ENCODE measurements at places on chromosomes 16 and 17.

DNA sequence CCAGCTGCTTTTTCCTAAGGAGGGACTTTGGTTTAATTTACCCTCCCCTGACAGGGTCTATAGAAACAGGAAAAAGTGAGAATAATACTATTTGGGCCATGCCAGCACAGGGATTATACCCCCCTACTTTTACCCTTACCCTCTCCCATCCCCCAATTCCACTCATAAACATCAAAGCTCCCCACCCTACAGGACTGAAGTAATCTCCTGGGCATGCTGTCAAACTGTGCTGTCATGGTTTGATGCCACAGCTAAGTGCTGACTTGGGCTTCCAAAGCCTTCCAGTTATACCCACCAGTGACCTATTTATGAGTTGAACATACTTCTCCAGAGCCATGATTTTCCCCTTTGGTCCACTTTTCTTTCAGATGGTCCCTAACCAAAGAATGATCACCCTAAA, 12.8 kb downstream of the PHF12 start:
- no peak for DNase-seq

DNA sequence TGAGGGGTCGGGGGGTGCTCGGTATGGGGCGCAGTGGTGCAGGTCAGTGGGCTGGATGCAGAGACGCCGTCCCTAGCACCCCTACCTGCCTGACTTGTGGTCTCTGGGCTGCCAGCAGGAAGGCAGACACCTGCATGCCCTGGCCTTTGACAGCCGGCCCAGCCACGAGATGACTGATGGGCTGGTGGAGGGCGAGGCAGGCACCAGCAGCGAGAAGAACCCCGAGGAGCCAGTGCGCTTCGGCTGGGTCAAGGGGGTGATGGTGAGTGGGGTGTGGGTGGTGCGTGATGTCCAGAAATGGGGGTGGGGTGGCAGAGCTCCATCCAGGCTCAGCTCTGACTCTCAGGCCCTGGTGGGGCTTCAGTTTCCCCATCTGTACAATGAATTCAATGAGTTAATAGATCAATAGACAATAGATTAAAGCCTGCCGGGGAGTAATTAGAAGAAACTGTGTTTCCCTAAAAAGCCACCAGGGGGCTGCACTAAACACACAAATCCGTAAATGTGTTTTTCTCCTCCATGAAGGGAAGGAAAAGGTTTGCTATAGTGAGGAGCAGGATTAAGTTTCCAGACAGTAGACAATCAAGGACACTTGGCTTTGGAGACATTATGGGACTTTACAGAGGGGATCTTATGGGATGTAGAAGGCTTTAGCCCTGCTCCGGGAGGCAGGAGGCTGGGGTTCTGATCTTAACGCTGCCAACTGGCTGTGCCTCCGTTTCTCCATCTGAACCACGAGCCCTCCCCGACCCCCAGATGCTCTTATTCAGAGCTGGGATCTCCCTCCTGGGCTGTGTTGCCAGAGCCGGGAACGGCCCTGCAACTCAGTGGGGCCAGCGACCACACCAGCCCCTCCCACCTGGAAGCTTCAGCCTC, 2.2 kb downstream of the SLC12A3 start:
- peak; percentile 7 for DNase-seq

DNA sequence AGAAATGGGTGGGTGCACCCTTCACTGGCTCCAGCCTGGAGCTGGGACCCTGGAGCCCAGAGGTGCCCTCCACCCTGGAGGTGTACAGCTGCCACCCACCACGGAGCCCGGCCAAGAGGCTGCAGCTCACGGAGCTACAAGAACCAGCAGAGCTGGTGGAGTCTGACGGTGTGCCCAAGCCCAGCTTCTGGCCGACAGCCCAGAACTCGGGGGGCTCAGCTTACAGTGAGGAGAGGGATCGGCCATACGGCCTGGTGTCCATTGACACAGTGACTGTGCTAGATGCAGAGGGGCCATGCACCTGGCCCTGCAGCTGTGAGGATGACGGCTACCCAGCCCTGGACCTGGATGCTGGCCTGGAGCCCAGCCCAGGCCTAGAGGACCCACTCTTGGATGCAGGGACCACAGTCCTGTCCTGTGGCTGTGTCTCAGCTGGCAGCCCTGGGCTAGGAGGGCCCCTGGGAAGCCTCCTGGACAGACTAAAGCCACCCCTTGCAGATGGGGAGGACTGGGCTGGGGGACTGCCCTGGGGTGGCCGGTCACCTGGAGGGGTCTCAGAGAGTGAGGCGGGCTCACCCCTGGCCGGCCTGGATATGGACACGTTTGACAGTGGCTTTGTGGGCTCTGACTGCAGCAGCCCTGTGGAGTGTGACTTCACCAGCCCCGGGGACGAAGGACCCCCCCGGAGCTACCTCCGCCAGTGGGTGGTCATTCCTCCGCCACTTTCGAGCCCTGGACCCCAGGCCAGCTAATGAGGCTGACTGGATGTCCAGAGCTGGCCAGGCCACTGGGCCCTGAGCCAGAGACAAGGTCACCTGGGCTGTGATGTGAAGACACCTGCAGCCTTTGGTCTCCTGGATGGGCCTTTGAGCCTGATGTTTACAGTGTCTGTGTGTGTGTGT, 46.8 kb downstream of the IL21R start:
- no peak for DNase-seq

- DNase-seq, result no peak
These were observed 4.6 kb downstream of the TNS4 start for GRCh38 chr17:40496634-40497420.

DNA sequence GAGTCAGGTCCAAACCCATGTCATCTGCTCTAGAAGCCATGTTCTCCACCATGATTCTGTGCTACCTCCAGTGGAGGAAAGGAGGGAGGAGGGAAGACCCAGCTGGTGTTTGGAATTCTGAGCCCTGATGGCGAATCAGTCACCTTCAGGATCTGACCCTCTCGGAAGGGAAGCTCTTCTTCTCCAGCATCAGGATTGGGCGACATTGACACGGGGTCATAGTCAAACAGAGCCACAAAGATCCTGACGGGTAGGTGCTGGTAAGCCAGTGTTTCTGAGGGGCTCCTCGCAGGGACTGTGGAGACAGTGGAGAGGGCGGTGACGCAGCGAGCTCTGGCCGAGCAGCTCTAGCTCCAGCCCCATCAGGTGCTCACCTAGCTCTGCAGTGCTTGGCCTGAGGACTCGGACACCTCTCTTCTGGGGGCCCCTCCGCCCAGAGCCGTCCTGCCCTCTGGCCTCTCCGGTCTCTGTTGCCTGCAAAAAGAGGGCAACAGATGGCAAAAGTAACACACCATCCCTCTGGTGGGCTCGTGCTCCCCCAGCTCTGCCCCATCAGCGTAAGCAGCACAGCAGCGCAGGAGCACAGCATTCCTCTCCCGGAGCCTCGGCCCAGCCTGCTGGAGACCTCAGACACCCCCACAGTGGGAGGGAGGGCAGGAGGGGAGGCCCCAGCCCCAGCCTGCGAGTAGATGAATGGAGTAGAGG, 21.0 kb downstream of the TSPOAP1 start:
- DNase-seq, result no peak

DNA sequence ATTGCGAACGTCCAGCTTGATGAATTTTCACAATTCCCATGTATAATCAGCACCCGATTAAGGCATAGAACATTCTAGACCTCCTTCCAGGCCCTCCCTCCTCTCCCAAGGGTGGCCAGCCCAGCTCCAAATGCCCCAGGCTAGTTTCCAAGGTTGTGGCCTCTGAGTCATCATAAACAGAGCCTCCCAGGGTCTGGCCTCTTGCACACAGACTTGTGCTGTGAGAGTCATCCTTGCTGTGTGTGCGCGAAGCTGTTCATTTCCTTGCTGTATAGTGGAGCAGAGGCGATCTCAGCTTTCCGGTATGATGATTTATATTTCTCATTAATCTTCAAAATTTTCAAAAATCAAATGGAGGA, 20.5 kb upstream of the JPH3 start:
- no peak for DNase-seq

- no peak for DNase-seq
These were observed 174.9 kb upstream of the CIBAR2 start for GRCh38 chr16:85286951-85287814.

All from NCI-H1930 (cell line).